ENCODE measurements at places on chromosomes 6 and 20.

GRCh38 chr6:113644861-113645575, 212.1 kb upstream of the MARCKS start:
- DNase-seq, result no peak

- no peak for DNase-seq
Observed at GRCh38 chr6:19788686-19789085, 48.5 kb upstream of the ID4 start.

- no peak for DNase-seq
Observed at GRCh38 chr6:938271-938905, 245.4 kb upstream of the EXOC2 start.

DNA sequence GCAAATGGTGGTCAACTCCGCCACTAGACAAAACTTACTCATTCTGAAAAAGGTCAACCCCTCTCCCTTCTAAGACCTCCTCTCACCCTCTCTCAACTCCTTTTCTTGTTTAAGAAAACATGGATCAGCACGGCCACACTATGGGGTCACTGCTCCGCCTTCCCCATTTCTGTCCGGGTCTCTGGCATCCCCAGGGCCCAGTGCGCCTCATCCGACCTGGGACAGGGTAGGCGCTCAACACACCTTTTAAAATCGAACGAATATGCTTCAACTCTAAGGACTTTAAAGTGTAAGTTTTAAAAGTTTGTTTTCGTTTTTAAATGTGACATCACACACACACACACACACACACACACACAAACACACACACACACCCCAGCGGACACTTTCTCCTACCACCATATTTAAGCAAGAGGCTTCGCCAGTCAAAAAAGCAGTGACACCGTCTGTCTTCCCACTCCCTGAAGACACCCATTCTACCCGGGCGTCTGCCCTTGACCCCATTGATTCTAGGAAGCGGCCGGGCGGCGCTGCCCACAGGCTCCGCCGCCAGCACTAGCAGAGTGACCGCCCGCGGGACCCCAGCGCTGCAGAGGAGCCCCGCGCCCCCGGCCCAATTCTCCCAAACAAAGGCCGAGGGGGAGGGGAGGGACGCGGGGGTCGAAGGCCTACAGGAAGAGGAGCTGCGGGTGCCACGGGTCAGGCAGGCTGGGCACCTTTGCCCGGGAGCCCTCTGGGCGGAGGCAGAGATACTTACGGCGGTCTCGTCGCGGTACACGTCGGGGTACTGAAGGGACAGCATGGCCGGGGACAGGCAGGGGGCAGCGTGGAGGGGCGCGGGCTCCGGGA, 568 bp downstream of the PREP start:
- DNase-seq, result no peak

- DNase-seq, result no peak
Observed at GRCh38 chr20:41063442-41063841, 34.8 kb downstream of the TOP1 start.

DNA sequence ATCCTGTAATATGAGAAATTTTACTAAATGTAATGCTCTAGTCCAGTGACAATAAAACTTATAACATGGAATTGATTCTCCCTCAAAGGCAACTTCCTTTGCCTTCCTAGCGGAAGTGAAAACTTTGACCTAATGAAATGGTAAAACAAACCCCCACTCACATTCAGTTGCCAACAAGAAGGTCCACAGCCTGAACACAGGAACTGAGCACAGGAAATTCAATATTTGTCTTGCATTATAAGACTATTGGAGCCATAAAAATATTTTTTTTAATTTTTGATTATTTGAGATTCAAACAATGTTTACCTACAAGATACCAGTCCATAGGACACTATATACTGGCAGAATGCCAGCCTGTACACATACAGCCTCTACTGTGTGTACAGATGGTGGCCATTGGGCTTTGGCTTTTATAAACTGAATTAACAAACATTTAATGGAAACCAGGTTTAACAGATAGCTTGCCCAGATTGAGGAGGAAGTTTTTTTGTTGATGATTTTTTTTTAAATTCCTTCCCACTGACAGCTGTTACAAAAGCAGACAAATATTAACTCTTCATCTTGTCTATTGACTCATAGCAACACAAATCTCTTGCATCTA, 481.5 kb upstream of the JAG1 start:
- no peak for DNase-seq

DNA sequence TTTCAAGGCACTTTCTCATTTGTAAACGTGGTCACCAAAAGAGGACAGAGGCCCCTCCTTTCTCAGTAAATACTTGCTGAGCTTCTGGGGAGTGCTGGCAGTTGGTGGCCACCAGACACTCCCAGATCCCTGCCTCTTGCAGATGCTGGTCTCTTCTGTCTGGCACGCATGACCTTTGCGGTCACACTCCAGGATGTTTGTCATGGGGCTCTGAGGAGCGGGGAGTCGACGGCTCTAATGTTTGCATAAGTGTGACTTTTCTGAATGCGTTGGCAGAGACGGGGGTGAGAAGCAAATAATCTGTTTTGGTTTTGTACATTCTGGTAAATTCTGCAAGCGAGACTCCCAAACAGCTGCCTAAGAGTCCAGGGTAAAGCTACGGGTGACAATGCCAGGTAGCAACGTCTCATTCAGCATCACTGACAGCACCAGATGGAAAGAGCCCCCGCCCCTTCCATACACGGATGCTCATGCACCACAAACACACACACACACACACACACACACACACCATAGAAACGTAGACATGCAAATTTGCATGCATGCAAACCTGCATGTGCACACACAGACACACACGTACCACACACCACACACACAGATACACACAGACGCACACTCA, 101.1 kb downstream of the YTHDF1 start:
- no peak for DNase-seq

- DNase-seq, result no peak
Observed at GRCh38 chr6:3307436-3307835, 48.7 kb downstream of the PSMG4 start.

DNA sequence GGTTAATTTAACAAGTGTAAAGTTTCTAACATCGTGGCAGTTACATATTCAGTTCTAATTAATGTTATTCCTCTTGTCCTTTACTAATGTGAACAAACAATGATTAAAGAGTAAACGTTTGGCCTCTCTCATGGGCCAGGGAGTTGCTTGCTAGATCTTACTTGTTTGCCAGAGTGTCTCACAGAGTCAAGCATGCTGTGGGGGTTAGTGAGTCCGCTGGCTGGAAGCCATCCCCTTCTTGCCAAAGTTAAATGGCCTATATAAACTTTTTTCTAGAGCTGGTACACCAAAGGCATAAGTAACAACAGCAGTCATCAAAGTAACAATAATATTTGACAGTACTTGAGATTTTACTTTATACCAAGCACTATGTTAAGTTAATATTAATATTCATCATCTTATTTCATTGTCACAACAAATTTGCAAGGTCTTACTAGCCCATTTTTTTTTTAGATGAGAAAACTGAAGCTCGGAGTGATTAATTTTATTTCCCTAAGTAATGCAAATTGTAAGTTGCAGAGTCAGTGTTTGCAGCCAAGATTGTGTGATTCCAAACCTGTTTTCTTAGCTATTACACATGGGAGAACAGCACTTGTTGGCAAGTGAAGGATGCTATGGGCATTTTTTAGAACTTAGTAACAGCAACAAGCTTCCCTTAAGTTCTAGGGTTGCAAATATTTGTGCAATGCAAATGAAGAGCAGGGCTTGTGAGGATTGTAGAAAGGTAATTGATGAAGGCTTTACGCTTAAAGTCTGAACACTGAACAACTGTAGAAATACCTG, 224.5 kb downstream of the RFPL4B start:
- no peak for DNase-seq

- DNase-seq, result no peak
Observed at GRCh38 chr6:8659404-8660189, 224.3 kb upstream of the SLC35B3 start.

GRCh38 chr20:19741924-19742323, 16.1 kb upstream of the RIN2 start:
- no peak for DNase-seq

DNA sequence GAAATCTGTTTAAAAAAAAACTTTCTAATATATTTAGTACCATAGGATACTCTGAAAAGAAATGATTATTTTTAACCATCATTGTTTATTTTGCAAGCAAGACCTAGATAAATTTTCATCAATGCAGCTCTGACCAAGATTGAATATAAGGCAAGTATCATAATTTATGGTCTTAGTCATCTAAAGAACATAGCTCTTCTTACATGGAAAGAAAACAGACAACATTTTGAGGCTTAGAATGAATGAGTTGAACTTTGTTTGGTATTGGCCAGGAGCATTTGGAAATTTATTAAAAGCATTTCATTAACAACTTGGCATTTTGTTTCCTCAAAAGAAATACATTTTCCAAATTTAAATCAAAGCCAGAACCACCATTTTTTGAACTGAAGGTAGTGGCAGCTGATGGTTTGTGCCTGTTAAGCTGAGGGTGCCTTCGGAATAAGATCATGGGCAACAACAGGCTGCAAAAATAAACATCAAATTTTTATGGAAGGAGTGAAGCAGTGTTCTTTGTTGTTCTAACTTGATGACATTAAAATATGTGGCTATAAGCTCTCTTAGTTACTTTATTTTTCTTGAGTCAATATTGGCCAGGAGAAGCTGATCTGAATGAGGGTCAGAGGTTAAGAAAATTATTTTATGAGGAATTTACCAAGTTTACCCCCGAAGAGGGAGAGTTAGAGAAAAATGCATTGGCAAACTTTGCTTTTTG, 6.7 kb upstream of the ATXN1 start:
- DNase-seq, result no peak

DNA sequence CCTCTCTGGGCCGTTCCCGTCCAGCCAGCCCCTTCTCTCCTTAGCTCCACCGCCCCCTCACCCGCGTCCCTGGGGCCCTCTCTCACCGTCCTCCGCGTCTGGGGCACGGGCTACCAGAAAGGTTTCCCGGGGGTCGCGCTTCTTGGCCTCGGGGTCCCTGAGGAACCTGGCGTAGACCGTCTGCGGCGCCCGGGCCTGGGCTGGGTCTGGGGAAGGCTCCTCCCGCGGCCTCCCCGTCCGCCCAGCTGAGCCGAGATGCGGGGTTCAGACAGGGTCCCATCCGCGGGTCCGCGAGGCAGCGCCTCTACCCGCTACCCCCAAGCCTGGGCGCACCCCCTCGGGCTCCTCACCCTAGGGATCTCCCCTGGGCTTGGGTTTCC, 1.1 kb downstream of the TULP1 start:
- no peak for DNase-seq

GRCh38 chr6:113774127-113774825, 82.9 kb upstream of the MARCKS start:
- DNase-seq, result no peak

DNA sequence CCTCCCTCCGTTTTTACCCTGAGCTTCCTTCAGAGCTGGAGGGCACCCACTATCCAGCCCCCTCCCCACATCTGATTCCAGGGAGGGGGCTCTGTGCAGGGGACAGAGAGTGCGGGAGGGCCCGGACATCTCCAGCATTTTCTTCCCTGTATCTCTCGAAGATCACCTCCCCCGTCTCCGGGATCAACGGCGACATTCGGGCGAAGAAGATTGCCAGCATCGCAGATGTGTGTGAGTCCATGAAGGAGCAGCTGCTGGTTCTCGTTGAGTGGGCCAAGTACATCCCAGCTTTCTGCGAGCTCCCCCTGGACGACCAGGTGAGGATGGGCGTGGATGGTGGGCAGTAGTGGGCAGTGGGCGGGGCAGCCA, 58.8 kb downstream of the HNF4A start:
- no peak for DNase-seq

DNA sequence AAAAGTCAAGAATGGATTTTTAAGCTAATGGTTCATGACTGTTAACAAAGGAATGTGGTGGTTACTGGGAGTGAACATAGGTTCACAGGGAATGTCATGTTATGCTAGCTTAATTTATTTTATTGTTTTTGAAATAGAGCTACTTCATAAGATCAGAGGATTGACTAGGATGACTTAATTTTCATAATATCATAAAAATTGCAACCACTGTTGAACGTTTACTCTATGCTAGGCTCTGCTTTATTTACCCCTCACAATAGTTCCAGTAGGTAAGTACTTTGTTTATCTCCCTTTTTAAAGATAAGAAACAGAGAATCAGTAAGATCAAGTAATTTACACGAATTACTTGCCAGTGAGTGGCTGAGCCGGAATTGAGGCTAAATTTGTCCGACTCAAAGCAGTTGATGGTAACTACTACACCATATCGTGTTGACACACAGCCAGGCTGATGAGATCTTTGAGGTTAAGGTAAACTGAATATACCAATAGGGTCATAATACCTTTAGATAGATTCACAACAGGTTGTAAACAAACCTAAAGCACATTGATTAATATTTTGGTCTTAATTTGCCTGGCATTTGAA, 194.6 kb upstream of the CITED2 start:
- no peak for DNase-seq

GRCh38 chr20:19713822-19714578, 44.1 kb upstream of the RIN2 start:
- DNase-seq, result no peak

- no peak for DNase-seq
Observed at GRCh38 chr20:20430066-20430465, 62.2 kb downstream of the INSM1 start.

- no peak for DNase-seq
Observed at GRCh38 chr6:1124885-1125284, 187.0 kb upstream of the FOXQ1 start.

DNA sequence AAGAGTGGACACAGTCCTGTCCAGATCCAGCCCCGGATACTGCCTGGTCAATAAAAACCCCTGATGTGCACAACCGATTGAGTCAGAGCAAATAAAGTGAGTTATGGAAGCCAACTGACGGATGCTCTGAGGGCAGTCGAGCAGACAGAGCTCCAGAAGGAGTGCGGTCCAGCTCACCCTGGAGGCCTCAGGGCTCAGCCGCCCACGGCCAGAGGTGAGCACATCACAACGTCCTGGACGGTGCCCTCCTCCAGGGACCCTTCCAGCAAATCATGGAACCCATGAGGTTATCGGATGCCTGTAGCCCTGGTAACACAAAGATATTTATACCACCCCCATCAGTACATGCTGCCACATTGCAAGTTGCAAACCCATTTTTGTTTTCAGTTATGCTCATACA, 44.0 kb upstream of the SMOC2 start:
- no peak for DNase-seq

All from stimulated activated effector memory CD8-positive, alpha-beta T cell treated with anti-CD3 and anti-CD28 coated beads, Interleukin-12 subunit alpha, Interleukin-12 subunit beta, amount 100 ng/mL, for 72 hours (primary cell).